ENCODE measurements at places on chromosomes 4 and X.
A peak's percentile ranks its signal among the peaks of the same experiment; 100 is the strongest.

GRCh38 chrX:153457136-153457825 is 11.4 kb upstream of the TREX2 start:
- no peak for DNase-seq

GRCh38 chr4:119244832-119245231 is 32.3 kb downstream of the USP53 start:
- DNase-seq: peak; percentile 74

DNA sequence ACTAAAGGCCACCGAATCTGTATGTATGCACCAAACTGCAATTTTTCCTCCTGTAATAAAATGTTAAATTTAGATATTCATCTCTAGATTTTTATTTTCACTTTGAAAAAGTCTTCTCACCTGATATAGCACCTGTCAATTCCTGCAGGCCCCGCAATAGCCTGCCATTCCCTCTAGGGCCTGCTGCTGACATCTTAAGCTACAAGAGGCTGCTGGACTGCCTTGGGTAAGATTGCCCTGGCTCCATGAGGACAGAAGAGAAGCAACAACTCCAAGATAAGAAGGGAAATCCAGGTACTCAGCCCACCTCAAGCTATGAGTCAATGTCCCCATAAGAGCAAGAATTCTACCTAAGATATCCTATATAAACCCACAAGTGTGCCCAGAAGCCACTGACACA is 230.2 kb upstream of the AGTR2 start:
- no peak for DNase-seq

DNA sequence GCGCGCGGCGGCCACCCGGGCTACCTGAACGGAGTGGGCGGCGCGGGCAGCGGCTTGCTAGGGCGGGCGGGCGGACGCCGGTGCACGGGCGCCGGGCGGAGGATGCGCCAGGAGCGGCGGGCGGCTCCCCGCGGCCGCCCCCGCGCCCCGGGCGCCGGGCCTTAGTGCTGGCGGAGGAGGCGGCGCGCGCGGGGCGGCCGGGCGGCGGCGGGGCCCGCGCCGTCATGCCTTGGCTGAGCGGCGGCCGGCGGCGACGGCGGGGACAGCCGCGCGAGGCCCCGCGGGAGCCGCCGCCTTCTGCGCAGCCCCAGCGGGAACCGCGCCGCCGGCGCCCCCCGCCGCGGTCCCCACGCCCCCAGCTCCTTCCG is 48.2 kb downstream of the CLDN34 start:
- DNase-seq: no peak

DNA sequence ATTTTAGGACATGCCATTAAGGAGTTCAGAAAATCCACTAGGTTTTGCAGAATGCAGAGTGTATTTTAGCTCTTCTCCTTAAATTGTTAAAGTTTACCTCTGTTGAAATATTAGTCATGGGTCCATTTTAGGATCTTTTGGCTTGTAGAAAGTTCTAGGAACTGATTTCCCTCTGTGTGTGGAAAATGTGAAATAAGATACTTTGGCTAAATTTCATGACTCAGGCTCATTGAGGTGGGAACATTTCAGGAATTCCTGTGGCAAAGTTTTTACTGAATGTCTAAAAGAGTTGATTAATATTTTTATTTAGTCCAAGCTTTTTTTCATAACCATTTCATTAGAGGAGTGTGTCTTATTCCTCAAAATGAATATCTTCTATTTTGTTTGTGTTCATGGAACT is 7.0 kb downstream of the FHIP1A start:
- no peak for DNase-seq

GRCh38 chr4:184313702-184314659 is 96.3 kb upstream of the ENPP6 start:
- no peak for DNase-seq

GRCh38 chrX:16250296-16250695 is 83.0 kb downstream of the MAGEB17 start:
- no peak for DNase-seq

- peak; percentile 16 for DNase-seq
Observed at GRCh38 chr4:75495476-75495875, 18.7 kb downstream of the RCHY1 start.

- no peak for DNase-seq
Observed at GRCh38 chr4:72208421-72209075, 176.7 kb downstream of the NPFFR2 start.

- peak; percentile 33 for DNase-seq
Observed at GRCh38 chr4:147732518-147733235, 789 bp downstream of the ARHGAP10 start.

DNA sequence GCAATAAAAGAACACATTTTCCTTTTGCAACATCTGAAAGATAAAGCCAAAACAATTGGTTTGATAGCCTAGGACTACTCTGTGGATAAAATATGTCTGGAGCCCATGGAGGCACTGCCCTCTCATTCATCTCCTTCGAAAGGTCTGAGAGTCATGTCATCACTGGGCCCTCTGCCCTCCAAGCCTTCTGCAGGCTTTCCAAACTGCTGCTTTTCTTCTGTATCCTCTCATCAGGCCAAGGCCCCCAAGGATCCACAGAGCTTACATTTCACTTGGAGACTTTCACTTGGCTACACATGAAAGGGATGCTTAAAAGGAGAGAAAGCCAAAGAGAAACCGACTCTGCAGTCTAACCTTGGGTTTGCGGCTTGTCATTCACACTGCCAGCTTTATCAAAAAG is 109.9 kb downstream of the SH3RF1 start:
- DNase-seq: no peak

GRCh38 chr4:111066447-111066846 is 443.6 kb upstream of the PITX2 start:
- no peak for DNase-seq

DNA sequence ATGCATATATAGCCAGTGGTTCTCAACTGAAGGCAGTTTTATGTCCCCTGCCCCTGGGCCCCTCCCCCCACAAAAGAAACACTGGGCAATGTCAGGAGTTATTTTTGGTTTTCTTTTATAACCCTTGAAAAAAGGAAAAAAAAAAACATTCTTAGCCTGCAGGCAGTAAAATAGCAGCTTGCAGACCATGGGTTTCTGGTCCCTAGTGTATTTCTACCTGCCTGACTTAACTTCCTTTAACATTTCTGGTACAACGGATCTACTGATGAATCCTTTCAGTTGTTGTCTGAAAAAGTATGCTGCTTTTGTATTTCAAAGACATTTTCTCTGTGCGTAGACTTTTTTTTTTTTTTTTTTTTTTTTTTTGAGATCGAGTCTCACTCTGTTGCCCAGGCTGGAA is 11.1 kb upstream of the FAM200B start:
- no peak for DNase-seq

Measured in KBM-7 (cell line).